ENCODE measurements at places on chromosomes 13 and 19.

DNA sequence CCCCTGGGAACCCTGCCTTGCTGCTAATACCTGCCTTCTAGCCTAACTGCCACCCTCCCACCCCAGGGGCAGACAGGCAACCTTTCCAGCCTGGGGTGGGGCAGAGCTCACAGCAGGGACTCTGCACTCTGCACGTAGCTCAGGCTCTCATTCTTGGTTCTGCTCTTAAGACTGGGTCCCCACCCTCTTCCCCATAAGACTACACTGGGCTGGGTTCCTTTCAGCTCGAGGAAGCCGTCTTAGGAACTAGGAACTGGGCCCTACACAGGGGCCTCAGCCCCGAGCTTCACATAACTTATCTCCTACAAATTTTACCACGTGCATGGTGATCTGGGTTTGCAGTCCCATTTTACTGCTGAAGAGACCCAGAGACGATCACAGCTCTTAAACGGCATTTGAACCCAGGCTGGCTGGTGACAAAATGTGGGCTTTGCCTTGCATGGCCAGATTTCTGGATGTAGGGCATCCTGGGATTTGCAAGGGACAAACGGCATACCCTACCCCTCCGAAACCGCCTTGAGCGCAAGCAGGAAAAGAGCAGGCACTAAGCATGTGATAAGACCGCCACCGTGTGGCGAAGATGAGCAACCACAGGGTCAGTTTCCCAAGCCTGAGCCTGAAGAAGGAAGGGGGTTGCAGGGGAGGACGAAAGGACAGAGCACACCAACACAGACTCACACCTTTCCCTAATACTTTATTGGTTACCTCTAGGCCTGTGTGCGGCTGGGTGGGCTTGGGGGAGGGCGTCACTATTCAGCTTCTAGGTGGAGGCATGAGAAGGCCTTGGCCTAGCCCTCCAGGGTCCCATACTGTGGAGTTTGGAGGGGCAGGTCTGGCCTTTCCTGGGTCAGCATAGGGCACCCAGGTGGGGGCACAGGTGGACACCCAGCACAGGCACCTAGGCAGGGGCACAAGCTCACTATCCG is 5.1 kb downstream of the JUNB start:
- peak; percentile 73 for DNase-seq

DNA sequence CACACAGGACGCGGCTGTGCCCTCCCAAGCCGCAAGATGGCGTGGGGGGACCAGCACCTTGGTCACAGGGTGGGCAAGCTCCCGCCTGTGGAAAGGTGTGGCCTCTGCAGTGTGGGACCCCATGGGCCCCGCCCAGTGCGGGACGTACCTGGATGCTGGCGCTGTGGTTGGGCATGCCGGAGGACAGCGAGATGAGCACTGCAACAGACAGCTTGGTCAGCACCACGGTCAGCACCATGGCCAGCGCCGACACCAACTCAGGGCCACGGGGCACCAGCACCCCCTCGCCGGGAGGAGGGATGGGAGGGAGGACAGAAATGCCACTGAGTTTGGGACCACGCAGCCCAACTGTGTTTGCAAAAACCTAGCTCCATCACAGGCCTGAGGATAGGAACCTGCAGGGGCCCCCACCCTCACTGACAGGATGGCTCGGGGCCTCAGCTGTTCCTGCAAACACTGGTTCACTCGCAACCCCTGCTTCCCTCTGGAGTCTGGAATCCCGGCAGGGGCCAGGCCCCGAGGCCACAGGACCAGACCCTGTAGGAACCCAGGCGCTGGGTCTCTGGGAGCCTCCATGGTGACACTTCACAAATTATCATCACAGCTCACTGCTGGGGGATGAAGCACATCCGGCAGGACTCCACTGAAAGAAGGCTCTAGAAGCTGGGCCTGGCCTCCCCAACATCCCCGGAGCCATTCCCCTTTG is 27.1 kb downstream of the IZUMO4 start:
- DNase-seq: no peak

- DNase-seq: no peak
These were observed 104.6 kb upstream of the IPO5 start for GRCh38 chr13:97848886-97849285.

- no peak for DNase-seq
These were observed 156.2 kb downstream of the STK24 start for GRCh38 chr13:98420554-98421175.

DNA sequence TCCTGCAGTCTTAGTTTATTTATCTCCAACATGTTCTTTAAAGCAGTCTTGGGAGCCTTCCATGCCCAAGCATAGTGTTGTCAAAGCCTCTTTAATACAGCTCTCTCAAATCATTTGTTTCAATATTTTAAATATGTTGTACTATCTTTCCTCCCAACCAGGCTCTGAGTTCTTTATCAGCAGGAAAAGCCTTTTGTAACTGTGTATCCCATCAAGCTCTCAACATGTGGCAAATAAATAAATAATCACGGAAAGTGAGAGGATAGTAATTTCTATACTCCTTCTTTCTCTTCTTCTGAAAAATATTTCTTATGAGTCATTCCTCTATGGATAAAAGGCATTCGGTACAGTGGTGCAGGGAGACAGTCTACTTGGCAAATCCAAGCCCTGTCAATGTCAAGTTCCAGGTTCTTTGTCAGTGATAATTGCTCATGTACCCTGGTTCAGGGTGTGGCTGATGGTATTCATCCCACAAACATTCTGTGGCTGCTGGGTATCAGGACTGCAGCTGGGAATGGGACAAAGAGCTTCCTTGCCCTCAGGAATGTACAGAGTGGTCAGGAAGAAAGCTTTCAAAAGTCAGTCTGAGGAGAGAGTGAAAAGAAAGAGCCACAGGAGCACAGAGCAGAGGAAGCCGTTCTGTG is 384.3 kb downstream of the EFNB2 start:
- no peak for DNase-seq

GRCh38 chr19:53980539-53981375 is 10.7 kb upstream of the CACNG6 start:
- DNase-seq: no peak

- DNase-seq: no peak
These were observed 6.5 kb upstream of the GPC6 start for GRCh38 chr13:93220073-93220472.

GRCh38 chr13:79998381-79998880 is 342.5 kb downstream of the SPRY2 start:
- no peak for DNase-seq

DNA sequence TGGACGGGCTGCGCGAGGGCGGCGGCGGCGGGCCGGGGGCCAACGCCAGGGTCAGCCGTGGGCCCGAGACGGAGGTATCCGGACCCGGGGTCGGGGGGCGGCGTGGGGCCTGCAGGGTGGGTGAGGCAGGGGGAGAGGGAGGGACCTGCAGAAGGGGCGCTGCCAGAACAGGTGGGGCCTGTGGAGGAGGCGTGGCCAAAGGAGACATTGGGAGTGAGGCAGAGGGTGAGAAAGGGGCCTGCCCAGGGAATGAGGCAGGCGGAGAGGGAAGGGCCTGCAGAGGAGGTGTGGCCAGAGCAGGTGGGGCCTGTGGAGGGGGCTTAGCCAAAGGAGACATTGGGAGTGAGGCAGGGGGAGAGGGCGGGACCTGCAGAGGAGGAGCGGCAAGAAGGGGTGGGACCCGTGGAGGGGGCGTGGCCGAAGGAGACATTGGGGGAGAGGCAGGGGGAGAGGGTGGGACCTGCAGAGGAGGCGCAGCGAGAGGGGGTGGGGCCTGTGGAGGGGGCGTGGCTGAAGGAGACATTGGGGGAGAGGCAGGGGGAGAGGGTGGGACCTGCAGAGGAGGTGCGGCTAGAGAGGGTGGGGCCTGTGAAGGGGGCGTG is 4.2 kb downstream of the PRR36 start:
- DNase-seq: no peak

DNA sequence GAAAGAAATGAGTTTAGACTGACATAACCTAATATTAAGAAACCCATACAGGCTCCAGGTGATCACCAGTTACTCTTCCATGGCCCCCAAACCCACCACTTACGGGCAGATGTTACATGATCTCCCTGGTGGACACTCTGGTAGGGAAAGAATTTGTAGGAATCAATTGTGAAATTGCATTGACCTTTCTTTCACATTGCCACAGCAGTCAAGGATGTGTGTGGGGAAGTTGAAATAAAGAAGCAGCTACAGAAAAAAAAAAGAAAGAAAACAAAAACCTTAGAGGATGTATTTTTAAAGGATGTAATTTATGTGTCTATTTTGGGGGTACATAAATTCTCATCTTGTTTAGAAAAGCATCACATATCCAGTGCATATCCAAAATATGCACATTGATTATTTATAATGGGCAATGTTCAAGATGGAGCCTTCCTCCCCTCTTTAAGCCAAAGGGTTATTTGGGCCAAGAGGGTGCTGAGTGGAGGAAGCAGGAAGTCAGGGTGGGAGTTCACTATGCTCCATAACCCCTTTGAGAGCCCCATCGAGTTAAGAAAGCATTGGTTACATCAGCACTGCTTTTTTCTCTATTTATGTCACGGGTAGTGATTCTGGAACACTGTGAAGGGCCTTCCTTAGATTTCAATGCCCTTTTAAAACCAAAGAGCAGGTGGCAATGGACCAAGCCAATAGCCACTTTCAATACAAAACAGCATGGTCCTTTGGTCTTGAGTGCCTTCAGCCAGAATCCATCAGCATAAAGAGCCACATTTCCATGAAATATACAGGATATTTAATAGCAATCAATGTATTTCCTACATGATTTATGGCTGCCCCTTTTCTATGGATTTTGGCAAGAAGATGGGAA is 169.6 kb downstream of the LACC1 start:
- DNase-seq: no peak

- no peak for DNase-seq
These were observed 49.5 kb upstream of the FRY start for GRCh38 chr13:31982124-31982523.

- DNase-seq: no peak
These were observed 273.0 kb downstream of the SHISA2 start for GRCh38 chr13:25778808-25779305.

GRCh38 chr13:51823359-51823758 is 19.4 kb upstream of the DHRS12 start:
- DNase-seq: no peak

GRCh38 chr19:45958769-45959516 is 14.7 kb downstream of the NOVA2 start:
- DNase-seq: no peak

DNA sequence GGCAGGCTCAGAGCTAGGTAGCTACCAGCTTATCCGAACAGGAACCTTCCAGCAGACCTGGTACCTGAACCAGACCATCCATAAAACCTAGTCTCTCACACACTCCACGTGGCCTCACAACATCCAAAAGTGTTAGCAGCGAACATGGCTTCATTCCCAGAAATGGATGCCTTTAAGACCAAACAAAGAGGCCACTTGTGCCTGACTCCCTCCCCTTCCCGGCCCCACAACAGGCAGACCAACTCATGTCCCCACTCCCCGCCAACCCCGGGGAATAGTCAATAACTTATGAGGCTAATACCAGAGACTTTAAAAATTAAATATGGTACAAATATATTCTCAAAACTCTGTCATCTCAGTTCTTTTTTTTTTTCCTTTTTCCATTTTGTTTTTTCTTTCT is 46.2 kb downstream of the ZNF557 start:
- DNase-seq: no peak

DNA sequence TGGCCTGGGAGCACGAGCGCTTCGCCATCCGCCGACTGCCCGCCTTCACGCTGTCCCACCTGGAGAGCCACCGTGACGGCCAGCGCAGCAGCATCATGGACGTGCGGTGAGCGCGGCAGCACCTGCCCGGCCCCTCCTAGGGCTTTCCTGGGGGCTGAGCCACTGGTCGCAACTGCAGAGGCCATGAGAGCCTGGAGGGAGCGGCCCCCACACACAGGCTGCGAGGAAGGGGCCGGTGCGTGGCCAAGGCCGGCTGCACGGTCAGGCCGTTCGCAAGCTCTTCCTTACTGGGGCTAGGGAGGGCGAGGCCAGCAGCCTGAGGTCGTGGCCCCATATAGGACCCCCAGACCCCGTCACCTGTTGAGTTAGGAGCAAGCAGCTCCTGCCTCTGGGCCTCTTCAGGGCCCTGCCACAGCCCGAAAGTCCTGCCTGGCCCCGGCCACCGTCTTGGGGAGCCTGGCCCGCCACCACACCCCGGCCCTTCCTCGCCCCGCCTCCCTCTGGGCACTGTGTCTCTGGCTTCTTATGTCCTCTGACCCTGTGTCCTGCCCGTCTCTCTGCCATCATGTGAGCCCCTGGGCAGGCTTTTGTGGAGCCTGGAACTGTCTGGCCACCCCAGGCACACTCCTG is 19.0 kb downstream of the NCLN start:
- no peak for DNase-seq

GRCh38 chr19:6288737-6289136 is 9.0 kb upstream of the MLLT1 start:
- DNase-seq: no peak

GRCh38 chr13:89688918-89689317 is 1658.6 kb upstream of the MIR17HG start:
- DNase-seq: no peak

DNA sequence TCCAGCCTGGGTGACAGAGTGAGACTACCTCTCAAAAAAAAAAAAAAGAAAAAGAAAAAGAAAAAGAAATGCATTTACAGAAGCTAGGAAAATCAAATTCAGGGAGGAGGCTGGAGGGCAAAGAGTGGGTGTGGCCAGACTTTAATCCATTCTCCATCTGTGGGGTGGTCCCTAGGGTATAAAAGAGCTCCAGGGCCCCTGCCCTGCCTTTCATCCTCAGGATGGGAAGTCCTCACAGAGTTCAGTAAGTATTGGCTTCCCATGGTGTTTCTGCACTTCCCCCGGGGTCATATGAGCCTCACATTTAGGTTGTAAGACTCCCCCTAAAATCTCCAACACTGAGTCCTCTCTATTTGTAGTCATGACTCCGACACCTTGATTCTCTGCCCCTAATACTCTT is 33.0 kb downstream of the DPRX start:
- DNase-seq: no peak

DNA sequence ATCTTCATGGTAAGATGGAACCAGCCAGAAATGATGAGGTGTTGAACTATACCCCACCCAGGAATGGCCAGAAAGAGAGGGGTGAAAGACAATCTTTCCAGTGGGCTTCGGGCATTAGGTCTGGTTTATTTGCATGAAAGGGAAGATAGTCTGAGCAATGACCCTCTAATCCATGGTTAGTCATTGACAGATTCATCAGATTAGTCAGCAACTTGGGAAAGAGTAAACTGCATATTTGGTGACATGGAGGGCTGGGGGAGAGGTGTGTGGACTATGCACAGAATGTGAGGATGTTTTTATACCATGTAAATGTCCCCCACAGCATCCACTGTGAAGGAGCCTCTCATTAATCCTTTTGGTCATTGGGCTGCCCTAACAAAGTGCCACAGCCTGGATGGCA is 30.1 kb upstream of the USP12 start:
- no peak for DNase-seq

GRCh38 chr19:20035935-20036334 is 3.4 kb downstream of the ZNF682 start:
- DNase-seq: no peak

DNA sequence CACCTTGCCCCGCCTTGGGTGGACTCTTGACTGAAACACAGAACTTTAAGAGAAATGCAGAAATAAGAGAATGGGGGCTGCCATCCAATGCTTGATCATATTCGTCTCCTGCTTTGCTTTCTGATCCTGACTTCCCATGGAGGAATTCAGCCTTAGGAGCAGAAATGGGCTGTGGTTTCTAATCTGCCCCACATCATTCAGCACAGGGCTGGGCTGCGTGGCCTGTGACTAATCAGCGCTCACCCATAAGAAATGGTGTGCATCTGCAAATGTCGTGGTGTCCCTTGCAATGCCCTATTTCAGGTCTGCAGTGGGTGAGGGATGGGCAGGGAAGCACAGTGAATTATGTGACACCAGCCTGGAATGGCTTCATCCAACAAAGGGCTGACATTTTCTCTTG is 60.7 kb upstream of the URI1 start:
- DNase-seq: no peak
